ENCODE measurements at places on chromosomes 7 and 10.

DNA sequence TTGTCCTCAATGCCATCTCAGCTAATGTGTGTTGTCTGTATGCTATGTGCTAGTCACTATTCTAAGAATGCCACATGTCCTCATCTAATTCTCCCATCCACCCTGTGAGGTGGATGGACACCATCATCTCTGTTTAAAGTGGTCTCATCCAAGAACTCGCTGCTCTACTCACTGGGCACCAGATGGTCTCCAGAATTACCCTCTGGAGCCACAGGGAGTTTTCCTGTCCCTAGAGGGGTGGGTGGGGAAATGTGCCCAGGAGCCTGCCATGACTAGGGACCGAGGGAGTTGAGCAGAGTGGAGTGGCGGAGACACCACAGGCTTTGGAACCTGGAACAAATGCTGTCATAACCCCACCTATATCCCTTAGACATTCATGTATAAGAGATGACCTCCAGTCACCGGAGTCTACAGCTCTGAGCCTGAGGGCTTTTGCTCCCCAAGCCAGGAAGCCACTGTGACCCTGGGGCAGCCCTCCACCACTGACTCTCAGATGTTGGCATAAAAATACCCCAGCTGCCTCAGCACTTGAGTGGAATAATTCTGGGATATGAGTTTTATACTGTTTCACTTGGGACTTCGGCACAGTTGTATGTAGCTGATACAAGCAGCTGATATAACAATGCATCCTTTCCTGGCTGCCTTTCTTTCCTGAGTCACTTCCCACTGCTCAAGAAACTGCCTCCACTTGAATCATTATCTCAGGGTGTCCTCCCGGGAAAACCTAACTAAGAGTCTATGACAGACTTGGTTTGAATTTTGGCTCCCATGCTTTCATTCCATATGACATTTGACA, 61.5 kb upstream of the RAPGEF5 start:
- no peak for DNase-seq

- DNase-seq, result no peak
Measured at GRCh38 chr10:30294476-30295240, 54.4 kb downstream of the MTPAP start.

GRCh38 chr10:91762878-91763277, 35.3 kb upstream of the TNKS2 start:
- DNase-seq, result no peak

DNA sequence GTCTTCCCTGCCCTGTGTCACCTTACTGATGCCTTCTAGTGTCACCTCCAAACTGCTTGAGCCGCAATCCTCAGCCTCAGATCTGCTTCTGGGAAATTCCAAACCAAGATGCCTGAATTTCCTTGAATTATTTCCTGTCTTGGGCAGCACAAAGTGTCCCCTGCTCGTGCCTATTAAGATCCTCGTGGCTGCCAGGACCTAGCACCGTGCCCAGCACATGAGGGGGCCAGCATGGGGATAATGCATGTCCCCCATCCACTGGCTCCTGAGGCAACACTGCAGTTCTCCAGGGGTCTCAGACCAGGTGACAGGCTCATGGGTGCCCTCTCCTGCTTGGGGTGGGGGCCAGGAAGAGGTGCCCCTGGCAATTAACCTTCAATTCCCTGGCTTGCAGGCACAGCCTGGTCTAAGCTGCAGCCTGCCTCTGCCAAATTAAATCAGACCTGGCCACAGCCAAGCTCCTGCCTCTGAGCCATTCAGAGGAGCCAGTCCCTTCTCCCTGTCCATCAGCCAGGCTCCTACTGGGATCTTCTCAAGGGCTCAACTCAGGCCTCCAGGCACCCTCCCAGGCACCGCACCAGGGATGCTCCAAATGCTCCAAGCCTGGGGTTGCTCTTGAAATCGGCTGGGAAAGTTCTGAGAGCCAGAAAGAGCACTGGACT, 146.6 kb downstream of the SH3PXD2A start:
- DNase-seq, result no peak

GRCh38 chr10:11035301-11035991, 17.8 kb downstream of the CELF2 start:
- DNase-seq, result no peak

- DNase-seq, result no peak
Measured at GRCh38 chr7:127647636-127648035, 4.4 kb upstream of the SND1 start.

DNA sequence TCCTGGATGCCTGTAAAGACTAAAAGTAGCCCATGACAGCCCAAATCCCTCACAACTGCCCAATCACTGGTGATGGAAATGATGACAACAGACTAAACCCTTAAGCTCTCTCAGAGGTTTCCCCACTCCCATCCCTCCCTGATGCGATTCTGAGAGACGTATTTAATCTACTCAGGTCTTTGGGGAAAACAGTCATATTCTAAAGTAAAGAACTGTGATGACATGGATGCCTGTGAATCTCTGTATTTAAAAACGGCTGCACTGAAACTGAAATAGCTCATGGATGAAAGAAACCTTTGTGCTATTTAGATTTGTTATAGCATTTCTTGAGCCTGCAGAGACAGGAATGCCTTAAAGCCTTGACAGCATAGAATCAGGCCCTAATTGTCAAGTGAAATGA, 28.5 kb downstream of the VPS41 start:
- no peak for DNase-seq

- DNase-seq, result no peak
Measured at GRCh38 chr7:104984585-104985258, 29.3 kb upstream of the KMT2E start.

DNA sequence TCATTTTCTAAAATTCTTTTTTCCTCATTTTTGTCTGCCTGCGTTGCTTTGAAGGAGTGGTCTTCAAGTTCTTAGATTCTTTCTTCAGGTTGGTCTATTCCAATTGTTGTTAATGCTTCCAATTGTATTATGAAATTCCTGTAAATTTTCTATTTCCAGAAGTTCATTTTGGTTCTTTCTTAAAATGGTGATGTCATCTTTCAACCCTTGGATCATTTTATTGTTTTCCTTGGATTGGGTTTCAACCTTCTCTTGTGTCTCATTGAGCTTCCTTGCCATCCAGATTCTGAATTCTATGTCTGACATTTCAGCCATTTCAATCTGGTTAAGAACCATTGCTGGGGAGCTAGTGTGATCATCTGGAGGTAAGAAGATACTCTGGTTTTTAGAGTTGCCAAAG, 33.1 kb downstream of the PNLIPRP2 start:
- DNase-seq, result no peak

GRCh38 chr7:17506095-17506494, 207.6 kb downstream of the AHR start:
- DNase-seq, result no peak

DNA sequence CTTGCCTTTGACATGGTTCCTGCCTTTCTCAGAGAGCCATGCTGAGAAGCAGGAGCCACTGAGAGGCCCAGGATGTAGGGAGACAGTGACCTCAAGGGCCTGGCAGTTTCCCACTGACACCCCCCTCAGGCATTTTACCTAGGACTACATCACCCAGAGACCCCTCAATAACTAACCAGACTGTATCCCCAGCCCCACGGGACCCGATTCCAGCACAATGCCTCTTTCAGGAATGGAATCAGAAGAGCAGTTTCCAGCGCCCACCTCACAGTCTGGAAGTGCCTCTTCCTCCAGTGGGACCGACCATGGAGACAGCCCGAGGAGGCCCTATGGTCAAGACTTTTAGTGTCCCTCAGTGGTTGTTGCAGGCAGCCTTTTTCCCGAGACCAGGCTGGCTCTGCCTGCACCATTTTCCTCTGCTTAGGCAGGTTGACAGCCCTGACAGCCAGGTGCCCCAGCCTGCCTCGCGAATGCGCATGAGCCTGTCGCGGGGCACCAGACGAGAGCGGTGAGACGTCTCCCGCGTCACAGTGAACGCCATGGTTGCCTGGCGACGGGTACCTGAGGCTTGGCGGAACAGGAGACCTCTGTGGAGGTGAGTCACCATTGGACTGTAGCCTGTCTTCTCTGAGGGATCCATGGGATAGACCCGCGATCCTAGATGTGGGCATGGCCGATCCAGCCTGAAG, 28.4 kb upstream of the ZNF273 start:
- no peak for DNase-seq

DNA sequence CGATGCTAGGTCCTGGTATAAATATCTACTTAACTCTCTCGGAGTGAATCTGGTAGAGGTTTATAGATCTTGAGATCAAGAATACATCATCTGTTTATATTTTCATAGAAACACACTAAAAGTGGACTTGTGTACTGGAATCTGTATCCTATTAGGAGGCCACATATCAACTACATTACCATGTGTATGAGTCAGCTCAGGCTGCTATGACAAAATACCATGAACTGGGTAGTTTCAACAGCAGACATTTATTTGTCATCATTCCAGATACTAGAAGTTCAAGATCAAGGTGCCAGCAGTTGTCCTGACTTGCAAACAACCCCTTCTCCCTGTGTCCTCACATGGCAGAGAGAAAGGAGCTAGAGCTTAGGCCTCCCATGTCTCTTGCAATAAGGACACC, 113.9 kb upstream of the PFKP start:
- no peak for DNase-seq
